Stimulated activated CD4-positive, alpha-beta T cell treated with anti-CD3 and anti-CD28 coated beads, Interleukin-1b, Interleukin-23, amount 100 ng/mL, for 1 hour (primary cell): ENCODE measurements at places on chromosomes 7 and 10.

DNA sequence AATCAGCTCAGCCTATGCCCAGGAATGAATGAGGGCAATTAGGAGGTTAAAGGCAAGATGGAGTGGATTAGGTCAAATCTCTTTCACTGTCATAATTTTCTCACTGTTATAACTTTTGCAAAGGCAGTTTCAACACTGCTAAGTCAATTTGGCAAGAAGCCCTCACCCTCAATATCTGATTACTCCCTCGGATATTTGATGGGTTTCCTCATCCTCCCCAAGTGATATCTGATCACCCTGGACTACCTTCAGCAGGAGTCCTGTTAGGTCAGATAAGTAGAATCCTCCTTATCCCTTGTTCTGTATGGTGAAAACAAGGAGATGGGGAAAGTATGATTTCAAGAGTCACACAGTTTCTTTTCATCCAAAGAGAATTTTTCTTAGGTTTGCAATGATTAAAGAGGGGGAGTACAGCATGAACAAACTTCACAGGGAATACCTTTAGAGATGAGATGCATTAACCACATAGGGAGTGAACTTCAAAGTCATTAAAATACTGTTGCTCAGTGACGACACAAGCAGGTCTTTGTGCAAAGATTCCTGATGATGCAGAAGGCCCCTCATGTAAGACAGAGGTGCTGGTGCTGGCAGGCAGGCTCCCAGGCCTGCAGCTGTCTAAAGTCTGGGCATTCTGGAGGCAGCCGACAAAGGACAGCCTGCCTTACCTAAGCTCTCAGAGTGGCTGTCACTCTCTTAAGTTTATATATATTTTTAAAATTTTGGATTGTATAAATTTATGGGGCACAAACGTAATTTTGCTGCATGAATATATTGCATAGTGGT, 75.4 kb upstream of the POM121L12 start:
- DNase-seq, result no peak

DNA sequence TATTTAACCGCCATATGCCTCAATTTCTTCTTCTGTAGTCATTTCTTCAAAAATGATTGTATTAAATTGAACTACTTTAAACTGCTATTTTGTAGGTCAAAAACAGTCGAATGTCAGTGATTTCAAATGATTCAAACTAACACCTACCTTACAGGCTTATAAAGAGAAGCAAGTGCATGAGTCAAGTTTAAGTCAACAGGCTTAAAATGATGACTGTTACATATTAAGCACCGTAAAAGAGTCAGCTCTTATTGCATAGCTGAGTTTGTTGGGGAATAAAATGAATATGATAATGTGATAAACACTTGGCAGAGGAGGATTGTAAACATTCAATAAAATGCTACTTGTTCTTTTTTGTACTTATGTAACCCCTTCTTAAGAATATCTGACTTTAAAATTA, 90.1 kb upstream of the ANKRD1 start:
- DNase-seq, result no peak

GRCh38 chr10:124436191-124436638, 13.6 kb downstream of the NKX1-2 start:
- DNase-seq, result no peak

DNA sequence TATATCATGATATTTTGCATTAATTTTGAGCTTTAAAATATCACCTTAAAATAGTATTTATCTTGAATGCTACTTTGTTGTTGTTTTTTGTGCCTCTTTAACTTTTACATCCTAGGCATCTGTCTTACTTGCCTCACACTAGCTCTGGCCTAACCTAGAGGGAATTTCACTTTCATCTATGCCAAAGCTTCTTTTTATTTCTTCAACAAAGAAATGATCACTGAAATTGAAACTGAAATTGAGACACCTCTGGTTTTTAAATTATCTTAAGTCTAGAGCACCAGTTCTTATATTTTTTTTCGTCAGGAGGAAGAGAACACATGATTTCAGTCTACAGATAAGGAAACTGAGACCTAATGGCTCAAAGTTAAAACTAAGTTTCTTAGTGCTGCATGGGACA, 3.5 kb upstream of the SCIN start:
- no peak for DNase-seq

GRCh38 chr7:425794-426188, 93.9 kb downstream of the PDGFA start:
- DNase-seq, result no peak

- DNase-seq, result no peak
These were observed 132.9 kb downstream of the PIP4K2A start for GRCh38 chr10:22581461-22581860.

DNA sequence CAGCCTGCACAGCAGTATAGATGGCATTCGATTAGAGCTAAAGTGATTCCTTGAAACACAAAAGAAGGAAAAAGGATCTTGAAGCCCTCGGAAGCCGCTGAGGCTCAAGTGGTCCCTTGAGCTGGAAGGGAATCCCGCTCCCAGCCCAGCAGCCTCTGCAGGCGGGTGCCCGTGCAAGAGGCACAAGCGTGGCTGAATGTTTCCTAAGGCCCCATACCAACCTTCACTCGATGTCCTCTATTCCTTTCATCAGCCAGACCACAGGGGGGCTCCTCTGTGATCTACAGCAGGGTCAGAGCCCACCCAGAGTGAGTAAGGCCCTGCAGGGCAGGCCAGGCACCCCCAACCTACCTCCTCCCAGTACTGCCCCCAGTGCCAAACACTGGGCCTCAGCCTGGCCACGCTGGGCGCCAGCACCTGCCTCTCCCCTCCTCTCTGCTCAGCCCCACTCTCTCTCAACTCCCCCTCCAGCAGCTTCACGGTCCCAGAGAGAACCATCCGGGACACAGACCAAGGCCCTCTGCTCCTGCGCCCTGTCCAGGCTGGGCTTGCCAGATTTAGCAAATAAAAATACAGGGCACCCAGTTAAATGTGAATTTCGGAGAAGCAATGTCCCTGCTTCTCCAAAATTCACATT, 30.5 kb downstream of the EBF3 start:
- no peak for DNase-seq

DNA sequence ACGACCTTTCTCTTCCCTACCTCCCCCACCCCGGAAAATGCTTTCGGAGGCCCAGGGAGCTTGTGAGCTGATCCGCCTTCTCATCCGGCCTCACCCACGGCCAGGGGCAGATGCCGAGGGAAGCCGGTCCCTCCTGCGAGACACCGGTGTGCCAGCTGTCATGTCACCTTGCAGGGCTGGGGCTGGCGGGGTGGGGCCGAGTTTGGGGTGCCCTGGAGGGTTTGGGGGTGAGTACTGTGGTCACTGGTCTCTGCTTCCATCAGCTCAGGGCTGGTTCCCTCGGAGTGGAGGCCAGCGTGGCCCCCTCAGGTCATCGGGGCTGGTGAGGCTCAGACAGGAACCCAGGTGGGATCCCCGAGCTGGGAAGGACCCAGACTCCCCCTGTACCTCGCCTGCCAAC, 48.7 kb downstream of the RCC1L start:
- DNase-seq, result no peak

DNA sequence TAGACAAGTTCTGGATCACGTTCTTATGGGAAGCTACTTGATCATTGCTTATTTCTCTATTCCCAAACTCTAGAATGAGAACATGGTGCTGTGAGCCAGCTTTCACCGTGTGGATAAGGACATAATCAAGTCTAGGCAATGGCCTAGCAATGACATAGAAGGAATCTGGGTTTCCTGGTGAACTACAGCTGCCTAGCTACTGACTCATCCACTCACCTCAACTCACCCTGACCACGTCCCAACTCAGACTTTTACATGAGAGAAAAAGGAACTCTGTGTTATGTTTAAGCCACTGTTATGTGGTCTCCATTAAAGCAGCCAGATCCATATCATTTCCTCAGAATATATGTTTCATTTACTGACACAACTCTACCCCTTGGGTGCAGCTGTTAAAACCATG, 18.8 kb upstream of the MET start:
- DNase-seq, result no peak

- DNase-seq, result no peak
These were observed 61.7 kb upstream of the C1QL3 start for GRCh38 chr10:16583382-16583781.

- no peak for DNase-seq
These were observed 40.2 kb downstream of the NCAPG2 start for GRCh38 chr7:158664406-158664805.

DNA sequence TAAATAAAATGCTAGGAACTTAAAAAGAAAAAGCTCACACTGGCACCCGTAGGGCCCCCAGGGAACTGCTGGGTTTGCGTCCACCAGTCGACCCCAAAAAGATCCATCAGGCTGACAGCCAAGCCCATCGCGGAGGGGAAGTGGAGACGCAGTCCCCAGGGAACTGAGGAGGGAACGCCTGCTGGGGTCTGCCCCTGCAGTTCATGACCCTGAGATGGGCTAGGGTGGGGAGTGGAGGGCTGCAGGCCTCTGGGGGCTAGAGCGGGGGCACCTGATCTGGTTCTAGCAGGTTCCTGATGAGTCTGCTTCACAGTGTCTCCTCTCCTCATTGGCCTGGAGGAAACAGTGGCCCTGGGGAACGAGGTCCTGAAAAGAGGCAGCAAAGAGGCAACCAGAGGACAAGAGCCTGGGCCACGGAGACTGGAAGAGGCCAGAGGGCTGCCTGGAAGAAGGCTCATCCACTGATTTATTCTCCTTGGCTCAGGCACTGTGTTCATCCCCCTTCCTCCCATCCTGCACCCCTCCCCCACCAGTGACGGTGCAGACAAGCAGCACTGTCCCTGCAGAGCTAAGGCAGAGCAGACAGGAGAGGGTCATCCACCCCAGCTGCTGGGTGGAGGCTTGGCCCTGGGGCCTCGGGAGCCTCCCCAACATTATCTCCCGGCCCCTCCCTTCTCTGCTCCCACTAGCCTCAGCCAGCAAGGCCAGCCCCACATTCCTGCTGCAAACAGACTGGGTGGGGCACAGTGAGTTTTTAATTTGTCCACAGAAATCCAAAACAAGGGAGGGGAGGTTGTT, 24.7 kb upstream of the HSPA12A start:
- DNase-seq, result no peak

- peak; percentile 66 for DNase-seq
These were observed 9.6 kb downstream of the PSD start for GRCh38 chr10:102408728-102409603.

DNA sequence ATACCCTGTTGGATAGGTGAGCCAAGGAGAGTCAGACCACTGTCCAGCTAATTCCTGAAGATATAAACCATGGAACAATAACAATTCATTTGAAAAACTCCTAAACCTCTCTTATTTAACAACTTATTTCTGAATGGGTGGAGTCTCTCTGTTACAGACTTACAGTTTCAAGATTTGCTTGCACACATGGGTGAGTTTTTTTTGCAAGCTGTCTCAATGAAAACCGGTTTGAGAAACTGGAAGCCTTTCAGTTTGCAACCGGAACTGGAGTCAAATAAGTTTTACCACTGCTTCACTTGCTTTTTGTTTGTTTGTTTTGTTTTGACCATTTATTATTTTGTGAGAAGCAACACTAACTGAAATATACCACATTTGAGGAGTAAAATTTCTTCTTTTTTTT, 243.8 kb downstream of the MTERF1 start:
- no peak for DNase-seq

- no peak for DNase-seq
These were observed 35.1 kb upstream of the EBF3 start for GRCh38 chr10:129999140-129999539.

DNA sequence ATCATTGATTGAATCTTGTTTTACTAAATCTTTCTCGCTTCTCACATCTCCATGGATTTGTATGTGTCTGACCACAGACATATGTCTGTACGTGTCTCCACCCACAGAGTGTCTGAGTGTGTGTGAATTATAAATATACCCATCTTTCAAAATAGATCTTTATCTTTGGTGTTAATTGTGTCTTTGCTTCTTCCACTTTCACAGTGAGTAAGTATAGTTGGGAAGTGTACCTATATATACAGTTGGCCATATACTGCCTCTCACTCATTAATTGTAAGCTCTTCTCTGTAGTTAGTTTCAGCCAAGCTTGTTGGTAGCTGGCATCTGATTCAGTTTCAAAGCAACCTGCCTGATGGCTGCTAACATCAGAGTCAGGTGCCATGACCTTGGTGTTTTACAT, 18.4 kb downstream of the EEPD1 start:
- no peak for DNase-seq

DNA sequence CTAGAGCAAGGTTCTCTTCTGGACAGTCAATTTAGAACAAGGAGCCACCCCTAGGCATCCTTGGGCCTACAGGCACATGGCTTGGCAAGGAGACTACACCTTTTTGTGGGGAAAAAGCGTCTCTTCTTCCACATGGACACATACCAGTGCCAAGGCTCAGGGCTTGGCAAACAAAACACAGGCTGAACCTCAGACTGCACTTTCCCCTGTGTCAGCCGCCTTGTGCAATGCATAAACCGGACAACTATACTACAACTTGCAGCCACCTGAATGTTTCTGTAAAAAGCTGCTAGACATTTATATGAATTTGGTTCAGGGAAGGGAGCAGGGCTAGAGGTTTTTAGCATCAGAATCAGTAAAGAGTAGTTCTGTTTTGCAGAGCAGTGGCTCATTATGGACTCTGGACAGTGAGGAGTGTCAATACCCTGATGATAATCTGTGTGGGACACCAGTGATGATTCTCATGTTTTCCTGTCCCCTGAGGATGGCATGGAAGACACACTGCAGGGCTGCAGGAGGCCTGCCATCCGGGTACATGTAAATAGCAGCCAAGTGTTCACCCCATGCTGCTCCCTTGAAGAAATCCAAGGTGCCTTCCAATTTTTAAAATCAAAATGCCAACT, 118.9 kb downstream of the GATA3 start:
- no peak for DNase-seq

- no peak for DNase-seq
These were observed 298.7 kb upstream of the LRRTM3 start for GRCh38 chr10:66627156-66627555.

GRCh38 chr7:1979591-1980560, 252.9 kb downstream of the MAD1L1 start:
- DNase-seq, result no peak

GRCh38 chr10:131519723-131520605, 208.4 kb upstream of the TCERG1L start:
- no peak for DNase-seq

DNA sequence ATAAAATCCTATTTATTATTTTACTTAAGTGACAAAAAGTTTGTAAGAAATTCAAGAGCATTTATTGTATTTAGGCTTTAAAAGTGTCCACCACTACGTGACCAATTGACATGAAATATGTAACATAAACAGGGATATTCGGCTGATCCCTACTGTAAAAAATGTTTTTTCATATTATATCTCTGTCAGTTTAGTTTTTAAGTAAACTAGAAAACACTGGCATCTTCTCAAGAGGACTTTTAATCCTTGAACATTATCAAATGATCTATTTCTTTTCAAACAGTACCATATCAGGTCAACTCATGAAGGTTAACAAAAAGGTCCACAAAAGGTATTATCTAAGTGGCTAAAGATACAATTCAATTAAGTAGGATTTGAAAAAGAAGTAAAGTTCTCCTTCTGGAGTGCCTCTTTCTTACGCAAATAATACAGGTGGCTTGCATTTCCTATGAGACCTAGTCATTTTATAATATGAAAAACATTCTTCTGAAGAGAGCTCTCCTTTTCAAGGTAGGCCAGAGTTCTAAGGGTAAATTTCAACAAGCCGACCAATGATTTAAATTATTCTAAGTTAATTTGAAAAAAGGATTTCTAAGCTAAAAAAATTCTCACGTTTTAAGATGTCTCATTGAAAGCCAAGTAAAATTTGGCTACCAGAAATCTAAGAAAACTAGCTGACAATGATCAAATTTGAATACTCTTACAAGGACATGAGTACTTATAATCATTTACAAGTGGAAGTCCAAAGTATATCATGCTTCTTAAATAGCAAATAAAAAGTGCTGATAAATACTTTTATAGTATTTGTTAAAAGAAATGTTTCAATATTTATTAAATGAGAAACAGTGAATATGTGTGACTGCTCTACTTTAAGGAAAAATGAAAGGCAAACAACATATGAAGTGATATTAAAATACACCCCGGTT, 133.5 kb downstream of the NRBF2 start:
- no peak for DNase-seq

- DNase-seq, result no peak
These were observed 228.7 kb upstream of the KLF6 start for GRCh38 chr10:4013651-4014121.
